NCI-H1930 (cell line): ENCODE measurements at places on chromosomes 2 and 18.
A peak's percentile ranks its signal among the peaks of the same experiment; 100 is the strongest.

GRCh38 chr2:201975434-201975833, 58.2 kb upstream of the FZD7 start:
- no peak for DNase-seq

GRCh38 chr2:159613091-159613490, 3.3 kb downstream of the BAZ2B start:
- DNase-seq, result no peak

GRCh38 chr2:232951891-232952290, 61.2 kb downstream of the NGEF start:
- DNase-seq, result no peak

- DNase-seq, result no peak
These were observed 4.4 kb upstream of the GPR35 start for GRCh38 chr2:240620859-240621258.

DNA sequence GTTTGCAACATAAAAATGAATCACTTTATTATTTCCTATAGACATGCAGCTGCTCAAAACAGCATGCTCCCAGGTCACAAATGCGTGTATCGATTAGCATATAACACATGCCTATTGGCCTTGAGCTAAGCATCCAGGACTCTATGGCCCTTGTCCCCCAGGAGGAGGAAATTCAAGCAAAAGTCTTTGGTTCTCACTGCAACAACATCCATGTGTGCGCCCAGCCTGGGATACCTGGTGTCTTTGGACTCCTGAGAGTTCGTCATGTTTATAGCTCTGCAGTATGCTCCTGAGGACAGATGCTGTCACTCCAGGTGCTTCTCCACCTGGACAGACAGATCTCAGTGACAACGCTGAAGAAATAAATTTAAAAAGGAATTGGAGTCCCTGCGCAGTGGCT, 284.6 kb downstream of the PHLPP1 start:
- DNase-seq, result no peak

GRCh38 chr18:5424903-5425664, 118.7 kb downstream of the EPB41L3 start:
- peak; percentile 25 for DNase-seq
